ENCODE measurements at places on chromosomes 3 and 15. TPM values are rescaled to one million over a fixed set of nuclear protein-coding genes. Genes with fewer than 3 reads are reported as not detected.
A peak's percentile ranks its signal among the peaks of the same experiment; 100 is the strongest.

DNA sequence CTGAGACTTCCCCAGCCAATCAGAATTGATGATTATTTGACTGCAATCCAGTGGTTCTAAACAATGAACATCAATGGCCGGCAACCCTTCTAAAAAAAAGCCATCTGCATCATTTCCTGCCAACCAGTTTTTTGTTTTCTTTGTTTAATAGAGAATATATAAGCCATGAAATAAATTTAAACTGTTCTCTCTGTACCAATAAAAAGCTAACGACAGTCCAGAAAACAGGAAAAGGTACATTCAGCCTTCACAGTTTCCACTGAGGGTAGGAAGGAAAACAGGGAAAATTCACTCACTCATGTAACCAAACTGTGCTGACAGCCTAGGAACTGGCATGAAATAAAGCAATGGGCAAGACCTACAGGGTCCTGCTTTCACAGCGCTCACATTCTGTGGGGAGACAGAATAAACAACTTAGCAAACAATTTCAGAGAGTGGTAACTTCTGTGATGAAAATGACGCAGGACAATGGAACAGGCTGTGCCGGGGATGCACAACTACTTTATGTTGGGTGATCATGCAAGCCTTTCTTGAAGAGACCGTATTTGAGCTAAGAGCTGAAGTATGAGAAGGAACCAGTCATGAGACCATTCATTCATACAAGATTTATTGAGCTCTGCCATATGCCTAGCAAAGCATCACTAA is 630.1 kb downstream of the MAGI1 start:
- no peak for DNase-seq

DNA sequence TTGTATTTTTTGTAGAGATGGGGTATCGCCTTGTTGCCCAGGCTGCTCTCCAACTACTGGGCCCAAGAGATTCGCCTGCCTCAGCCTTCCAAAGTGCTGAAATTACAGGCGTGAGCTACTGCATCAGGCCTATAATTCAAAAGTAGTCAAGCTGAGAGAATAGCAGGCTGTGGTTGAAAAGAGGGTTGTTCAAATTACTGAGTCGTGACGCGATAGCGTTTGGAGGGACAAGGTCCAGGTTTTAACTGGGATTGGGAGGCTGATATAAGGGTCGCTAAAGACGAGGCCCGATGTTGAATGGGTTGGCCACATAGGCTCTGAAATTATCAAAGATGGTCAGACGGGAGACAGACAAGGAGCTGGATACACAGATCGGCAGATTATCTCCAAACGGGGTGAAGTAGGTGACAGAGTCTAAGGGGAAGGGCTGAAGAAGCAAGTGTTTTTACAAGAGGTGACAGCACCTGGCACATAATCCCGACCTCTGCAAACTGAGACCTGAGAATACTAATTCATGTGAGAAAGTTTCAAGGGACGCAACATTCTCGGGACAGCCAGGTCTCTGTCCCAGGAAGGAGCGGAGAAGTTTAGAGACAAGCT is 759 bp upstream of the ARID3B start:
- peak; percentile 59 for DNase-seq

- DNase-seq: peak; percentile 64
Measured at GRCh38 chr15:89383365-89384175, 48.9 kb upstream of the POLG start.

Gene RTP3
- total RNA-seq: 0.20 TPM

DNA sequence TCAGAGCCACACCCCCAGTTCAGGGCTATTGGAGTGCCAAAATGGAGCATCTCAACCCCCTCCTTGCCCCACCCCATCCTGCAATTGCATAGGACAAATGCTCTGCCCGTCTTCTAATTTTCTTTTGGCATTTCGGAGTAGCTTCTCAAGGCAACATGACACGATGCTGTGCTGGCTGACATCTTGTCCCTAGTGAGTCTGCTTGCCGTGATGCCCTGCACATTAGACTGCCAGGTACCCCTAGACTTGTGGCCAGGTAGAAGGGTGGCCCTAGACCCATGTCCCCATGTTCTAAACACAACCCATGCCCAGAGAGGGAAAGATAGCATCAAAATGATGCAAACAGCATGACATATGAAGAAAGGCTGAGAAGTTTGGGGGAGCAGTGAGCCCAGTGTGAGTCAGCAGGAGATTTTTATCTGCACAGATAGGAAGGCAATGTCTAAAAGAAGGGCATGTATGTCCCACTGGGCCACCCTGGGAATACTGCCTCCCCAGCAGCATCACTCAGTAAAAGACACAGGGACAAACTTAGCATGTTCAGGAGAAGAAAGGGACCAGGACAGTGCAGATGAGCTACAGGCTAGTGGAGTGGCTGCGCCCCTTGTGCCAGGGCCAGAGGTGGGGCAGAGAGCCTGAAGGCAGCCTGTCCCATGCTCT is 36.8 kb downstream of the CA12 start:
- DNase-seq: peak; percentile 71

GRCh38 chr15:77657634-77658238 is 25.0 kb upstream of the LINGO1 start:
- no peak for DNase-seq

Gene PGBD4
- 0.74 TPM for total RNA-seq

DNA sequence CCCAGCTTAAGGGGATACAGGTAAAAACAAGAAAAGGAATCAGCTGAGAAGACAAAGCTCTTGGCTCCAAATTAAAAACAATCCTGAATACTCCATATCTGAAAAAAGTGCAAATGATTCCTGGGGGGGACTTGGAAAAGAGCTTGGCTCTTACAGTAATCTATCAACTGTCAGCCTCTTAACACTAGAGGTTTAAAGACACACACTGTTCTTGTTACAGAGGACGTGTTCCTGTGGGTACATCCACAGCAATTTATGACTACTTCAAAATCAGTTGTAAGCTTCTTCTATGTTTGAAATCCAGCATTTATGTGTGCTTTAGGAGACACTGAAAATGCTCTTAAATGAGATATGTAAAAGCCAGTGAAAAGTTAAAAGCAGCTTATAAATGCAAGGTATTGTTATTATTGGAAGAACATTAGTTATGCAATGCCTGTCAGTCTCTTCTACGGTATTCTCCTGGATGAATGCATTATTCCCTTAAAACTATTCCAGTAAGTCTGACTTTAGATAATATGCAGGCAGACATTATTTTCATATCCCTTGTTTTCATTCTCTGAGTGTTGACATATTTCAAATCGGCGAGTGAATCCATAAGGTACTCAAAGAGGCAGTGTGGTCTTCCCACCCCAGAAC is 408.4 kb upstream of the ADAMTS9 start:
- DNase-seq: no peak

- DNase-seq: peak; percentile 62
Measured at GRCh38 chr3:177050501-177051237, 146.6 kb downstream of the TBL1XR1 start.

Gene A4GNT
- total RNA-seq: not detected

DNA sequence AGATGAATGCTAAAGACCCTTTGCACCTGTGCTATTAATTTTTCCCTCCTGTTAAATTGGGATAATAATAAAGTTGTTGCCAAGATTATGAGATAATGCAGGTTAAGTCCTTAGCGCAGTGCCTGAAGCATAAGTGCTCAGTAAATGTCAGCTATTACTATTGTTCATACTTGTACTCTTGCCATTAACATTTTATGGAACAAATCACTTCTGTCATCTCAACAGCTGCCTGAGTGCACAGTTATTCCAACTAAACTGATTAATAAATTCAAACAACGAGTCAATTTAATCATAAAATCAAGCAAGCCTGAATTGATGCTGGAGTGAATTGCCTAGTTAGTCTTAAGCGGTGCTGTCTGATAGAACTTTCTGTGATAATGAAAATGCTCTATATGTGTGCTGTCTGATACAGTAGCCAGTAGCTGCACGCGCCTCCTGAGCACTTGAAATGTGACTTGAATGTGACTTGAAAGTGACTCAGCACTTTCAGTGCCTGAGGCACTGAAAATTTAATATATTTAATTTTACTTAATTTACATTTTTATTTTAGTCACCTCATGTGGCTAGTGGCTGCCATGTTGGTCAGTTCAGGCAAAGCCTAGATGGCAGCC is 198.7 kb upstream of the PFN2 start:
- peak; percentile 60 for DNase-seq

GRCh38 chr3:175200391-175201095 is 341.4 kb downstream of the NAALADL2 start:
- DNase-seq: peak; percentile 67

DNA sequence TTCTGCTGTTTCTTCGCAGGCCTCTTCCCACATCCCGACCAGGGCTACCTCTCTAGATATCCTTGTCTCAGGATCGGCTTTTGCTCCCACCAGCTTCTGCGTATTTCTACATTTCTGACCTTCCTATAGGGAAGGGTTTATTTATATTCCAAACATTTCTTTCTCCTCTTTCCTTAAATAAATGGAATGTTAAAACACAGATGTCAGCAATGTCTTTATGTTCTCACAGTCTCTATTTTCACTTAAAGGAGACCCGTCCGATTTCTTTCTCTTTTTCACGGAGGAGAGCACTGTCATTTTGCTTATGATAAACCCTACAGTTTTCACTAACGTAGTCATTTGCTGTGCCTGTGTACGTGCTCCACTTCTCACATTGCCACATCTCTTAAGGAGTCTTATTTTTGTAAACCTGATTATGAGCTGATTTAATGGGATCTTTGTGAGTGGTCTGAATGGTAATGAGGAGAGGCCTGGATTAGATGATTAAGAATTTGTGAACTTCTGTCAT is 630 bp downstream of the KIF15 start:
- DNase-seq: peak; percentile 23

Gene MOBP
- not detected for total RNA-seq

Gene MYRIP
- total RNA-seq: not detected

GRCh38 chr3:148455098-148455497 is 242.6 kb upstream of the AGTR1 start:
- DNase-seq: no peak

GRCh38 chr15:50302581-50302980 is 37.1 kb upstream of the HDC start:
- no peak for DNase-seq

Gene DNASE1L3
- not detected for total RNA-seq

Gene CYP1A1
- 3.3 TPM for total RNA-seq

- DNase-seq: no peak
Measured at GRCh38 chr15:24848050-24848449, 106.7 kb upstream of the SNRPN start.

GRCh38 chr3:41650406-41650805 is 311.5 kb downstream of the ULK4 start:
- no peak for DNase-seq

- DNase-seq: peak; percentile 87
Measured at GRCh38 chr3:194738254-194739093, 52.8 kb downstream of the FAM43A start.

- no peak for DNase-seq
Measured at GRCh38 chr3:155807823-155808222, 1.7 kb upstream of the C3orf33 start.

DNA sequence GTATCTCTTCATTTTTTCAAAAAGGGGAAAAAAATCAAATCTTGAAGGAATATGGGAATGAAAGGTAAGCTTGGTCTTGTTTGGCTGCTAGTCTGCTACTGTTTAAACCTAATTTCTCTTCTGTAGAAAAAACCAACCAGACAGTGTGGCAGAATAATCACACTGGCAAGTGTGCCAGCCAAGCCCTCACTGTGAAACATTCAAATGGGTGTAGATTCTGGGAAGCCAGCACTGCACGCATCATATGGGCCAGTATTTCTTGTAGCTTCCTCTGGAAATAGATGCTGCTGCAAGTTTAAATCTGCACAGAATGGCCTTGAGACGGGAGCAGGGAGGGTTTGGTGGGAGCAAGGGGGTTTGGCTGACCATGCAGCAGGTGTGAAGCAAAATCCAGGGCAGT is 62.1 kb downstream of the POMGNT2 start:
- no peak for DNase-seq

DNA sequence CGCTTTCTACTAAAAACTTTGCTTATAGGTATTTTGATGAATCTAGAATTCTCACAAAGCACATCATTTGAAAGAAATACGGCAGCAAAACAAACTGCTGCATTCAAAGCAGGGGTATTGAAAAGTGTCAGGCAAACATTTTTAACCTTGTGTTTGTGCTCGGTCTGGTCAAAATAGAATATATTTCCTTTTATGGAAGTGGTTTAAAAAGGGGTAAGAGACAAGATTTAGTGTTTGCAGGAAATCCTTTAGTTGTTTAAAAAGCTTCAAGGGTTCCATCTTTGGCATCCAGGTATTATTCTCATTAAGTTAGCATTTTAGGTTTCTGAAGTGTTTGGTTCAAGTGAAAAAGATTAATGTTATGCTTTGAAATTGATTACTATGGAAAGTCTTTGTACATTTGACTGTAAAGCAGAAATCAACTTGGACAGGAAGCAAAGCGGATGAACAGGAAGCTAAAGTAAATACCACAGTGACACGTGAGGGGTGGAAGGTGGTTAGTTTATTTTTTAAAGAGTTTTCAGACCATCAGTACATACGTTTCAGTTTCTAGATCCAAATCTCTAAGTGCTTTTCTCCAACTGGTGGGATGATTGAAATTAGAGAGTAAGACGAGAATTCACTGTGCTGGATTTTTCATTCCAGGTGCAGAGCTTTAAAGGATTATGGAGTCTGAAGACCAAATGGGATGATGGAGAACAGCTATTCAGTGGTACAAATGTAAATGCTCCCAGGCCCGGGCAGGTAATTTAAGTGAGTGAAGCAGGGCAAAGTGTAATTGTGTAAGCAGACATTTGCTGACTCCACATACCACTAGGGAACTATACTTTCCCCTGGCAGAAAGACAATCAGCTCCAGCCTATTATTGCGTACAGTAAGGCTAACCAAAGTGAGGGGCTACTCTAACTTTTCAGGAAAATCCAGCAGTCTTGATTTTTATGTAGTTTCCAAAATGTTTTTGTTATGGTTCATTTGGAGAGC is 341.8 kb upstream of the TBL1XR1 start:
- no peak for DNase-seq

- no peak for DNase-seq
Measured at GRCh38 chr3:47895241-47895640, 92.3 kb downstream of the DHX30 start.

Gene C3orf22
- not detected for total RNA-seq

GRCh38 chr3:88984256-88984655 is 123.2 kb upstream of the EPHA3 start:
- no peak for DNase-seq

DNA sequence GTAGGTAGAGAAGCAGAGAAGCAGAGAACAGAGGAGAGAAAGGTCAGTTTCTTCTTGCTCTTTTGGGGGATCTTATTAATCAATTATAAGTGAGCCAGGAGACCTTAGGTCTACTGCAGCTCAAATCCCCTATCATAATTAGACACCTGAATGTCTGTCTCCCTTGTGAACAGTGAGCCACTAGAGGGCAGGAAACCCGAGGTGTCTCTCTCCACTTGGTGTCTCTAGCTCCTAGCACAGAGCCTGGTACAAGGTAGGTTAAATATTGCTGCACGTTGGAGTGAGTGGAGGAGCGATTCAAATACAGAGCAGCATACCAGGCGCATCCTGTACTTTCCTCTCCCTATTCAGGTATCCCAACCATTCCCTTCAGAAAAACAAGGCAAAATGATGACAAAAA is 2.0 kb upstream of the ST8SIA2 start:
- peak; percentile 55 for DNase-seq

Gene PTPRG
- total RNA-seq: 15.9 TPM

Gene TCF12
- total RNA-seq: 51.7 TPM

- no peak for DNase-seq
Measured at GRCh38 chr15:75553659-75554058, 25.5 kb downstream of the PTPN9 start.

GRCh38 chr15:92130244-92130643 is 263.4 kb upstream of the ST8SIA2 start:
- DNase-seq: no peak

- DNase-seq: no peak
Measured at GRCh38 chr3:127670229-127670559, 2.6 kb upstream of the ABTB1 start.

Gene FSD2
- not detected for total RNA-seq

Measured in M059J (cell line).